Esophagus muscularis mucosa (tissue), 4 donors: ENCODE measurements at places on chromosomes 4 and X.

GRCh38 chr4:77818602-77819403 lies at the start of gene CNOT6L:
CNOT6L (minus strand) TSS chr4:77819368; CDS start chr4:77819308, 60 bp downstream.
- DNase-seq: peak; percentile 95
- H3K36me3 ChIP-seq: no peaks in the 10 kb centered on the region
- peak within 1 kb of the TSS; percentile 96 for H3K4me3 ChIP-seq
- peaks cover 47% of the 10 kb centered on the region for H3K4me1 ChIP-seq
- no peaks in the 10 kb centered on the region for H3K27me3 ChIP-seq

DNA sequence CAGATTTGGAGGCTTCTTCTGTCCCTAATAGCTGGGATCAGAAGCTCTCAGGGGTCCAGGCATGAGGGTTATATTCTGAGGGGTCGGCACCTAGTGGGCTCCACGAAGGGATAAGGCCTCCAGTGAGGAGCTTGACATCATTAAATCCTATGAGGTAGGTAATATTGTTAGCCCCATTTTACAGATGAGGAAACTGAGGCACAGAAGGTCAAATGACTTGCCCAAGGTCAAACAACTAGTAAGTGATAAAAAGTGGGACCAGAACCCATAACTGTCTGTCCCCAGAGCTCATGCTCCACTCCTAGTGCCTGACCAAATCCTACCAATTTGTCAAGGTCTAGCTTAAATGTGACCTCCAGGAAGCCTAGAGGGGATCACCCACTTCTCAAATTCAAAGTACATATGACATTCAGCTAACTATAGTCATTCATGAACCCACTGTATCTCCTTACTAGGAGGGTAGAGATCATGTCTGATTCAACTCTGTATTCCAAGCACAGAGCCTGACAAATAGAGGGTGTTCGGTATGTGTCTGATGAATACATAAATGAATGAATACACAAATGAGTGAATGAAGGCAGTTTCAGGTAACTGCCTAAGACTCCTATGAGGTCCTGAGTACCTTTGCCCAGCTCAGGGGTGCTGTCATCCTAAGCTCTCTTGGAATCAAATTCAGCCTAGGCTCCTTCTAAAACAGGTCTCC lies 43.3 kb downstream of the SMC1A start:
- no peak for DNase-seq
- no peaks in the 10 kb centered on the region for H3K4me1 ChIP-seq
- no peaks in the 10 kb centered on the region for H3K27me3 ChIP-seq
- H3K27ac ChIP-seq: no peak overlapping the region
- no peak overlapping the region for H3K4me3 ChIP-seq

GRCh38 chr4:132275583-132276121 lies 873.4 kb upstream of the PCDH10 start:
- no peaks in the 10 kb centered on the region for H3K27me3 ChIP-seq
- no peak overlapping the region for H3K27ac ChIP-seq
- H3K36me3 ChIP-seq: no peaks in the 10 kb centered on the region

DNA sequence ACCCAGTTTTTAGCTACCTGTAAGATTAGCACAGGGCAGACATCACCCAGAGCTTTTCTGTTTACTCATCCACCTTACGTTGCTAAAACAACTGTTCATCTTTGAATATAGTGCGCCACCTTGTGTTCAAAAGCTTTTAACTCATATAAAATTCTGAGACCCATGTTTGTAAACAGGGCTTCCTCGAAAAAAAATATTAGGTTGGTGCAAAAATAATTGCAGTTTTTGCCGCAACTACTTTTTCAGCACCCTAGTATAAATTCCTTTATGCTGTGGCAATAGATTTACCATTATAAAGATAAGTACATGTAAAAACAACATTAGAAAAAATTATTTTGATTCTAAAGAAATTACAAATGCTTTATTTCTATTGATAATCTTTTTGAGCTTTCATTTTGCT lies 147.9 kb downstream of the LRBA start:
- H3K4me1 ChIP-seq: no peaks in the 10 kb centered on the region
- no peaks in the 10 kb centered on the region for H3K36me3 ChIP-seq
- DNase-seq: no peak

GRCh38 chr4:147960971-147961370 lies 229.1 kb downstream of the ARHGAP10 start:
- no peak for DNase-seq
- no peak overlapping the region for H3K4me3 ChIP-seq
- no peak overlapping the region for H3K27ac ChIP-seq
- peaks cover 56% of the 10 kb centered on the region for H3K4me1 ChIP-seq

- H3K4me1 ChIP-seq: no peaks in the 10 kb centered on the region
- H3K4me3 ChIP-seq: no peak overlapping the region
- H3K27ac ChIP-seq: no peak overlapping the region
- H3K27me3 ChIP-seq: no peaks in the 10 kb centered on the region
- DNase-seq: no peak
Measured at GRCh38 chr4:25536564-25537320, 118.9 kb upstream of the SLC34A2 start.

DNA sequence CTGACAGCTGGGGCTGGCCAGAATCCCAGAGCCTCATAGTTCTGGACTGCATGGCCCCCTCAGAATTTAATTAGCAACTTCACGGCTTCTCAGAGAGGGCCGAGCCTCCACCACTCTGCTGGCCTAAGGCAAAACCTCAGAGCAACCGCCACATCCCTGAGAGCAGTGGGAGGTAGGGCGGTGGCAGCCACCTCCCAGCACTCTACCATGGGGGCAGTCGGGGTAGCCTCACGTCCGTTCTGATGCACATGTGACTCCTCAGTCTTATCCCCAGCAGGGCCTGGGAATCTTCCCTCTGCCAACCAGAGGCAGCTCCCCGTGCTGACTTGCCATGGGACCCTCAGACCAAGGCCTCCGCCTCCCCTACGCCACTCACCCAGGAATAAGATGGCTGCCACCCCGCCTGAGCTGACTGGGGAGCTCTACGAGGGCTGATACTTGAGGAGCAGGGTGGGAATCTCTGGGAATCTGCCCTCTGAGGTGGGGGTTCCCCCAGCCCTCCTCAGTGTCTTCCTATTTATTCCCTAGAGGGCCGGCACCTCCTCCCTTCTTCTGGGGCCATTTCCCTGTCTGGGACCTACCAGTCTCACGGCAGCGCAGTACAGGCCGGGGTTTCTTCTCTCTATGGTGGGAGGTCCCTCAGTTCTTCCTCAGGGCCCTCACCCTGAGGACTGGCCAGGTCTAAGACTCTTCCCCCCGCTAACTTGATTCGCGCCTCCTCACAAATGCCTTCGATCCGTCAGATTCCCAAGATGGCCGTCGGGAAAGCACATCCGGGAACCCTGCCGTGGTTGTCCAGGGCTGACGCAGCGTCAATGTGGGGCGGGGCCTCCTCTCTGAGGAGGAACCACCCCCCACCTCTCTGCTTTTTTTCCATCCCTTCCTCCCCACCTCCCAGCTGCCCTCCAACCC lies at the start of gene MAGEC2:
MAGEC2 (minus strand) TSS at position 769 of the 912 bp plus-strand sequence. CDS start 1,303 bp downstream, outside the sequence.
- H3K27me3 ChIP-seq: no peaks in the 10 kb centered on the region
- H3K4me1 ChIP-seq: no peaks in the 10 kb centered on the region
- H3K27ac ChIP-seq: no peak within 1 kb of the TSS
- no peak within 1 kb of the TSS for H3K4me3 ChIP-seq

GRCh38 chr4:184012937-184013336 lies 107.8 kb downstream of the STOX2 start:
- peaks cover 20% of the 10 kb centered on the region for H3K36me3 ChIP-seq
- no peaks in the 10 kb centered on the region for H3K27me3 ChIP-seq
- DNase-seq: no peak
- no peak overlapping the region for H3K4me3 ChIP-seq

- no peak overlapping the region for H3K27ac ChIP-seq
- H3K27me3 ChIP-seq: no peaks in the 10 kb centered on the region
- no peak overlapping the region for H3K4me3 ChIP-seq
- H3K4me1 ChIP-seq: no peaks in the 10 kb centered on the region
- no peaks in the 10 kb centered on the region for H3K36me3 ChIP-seq
- DNase-seq: no peak
Measured at GRCh38 chr4:151039733-151040132, 24.6 kb upstream of the LRBA start.

DNA sequence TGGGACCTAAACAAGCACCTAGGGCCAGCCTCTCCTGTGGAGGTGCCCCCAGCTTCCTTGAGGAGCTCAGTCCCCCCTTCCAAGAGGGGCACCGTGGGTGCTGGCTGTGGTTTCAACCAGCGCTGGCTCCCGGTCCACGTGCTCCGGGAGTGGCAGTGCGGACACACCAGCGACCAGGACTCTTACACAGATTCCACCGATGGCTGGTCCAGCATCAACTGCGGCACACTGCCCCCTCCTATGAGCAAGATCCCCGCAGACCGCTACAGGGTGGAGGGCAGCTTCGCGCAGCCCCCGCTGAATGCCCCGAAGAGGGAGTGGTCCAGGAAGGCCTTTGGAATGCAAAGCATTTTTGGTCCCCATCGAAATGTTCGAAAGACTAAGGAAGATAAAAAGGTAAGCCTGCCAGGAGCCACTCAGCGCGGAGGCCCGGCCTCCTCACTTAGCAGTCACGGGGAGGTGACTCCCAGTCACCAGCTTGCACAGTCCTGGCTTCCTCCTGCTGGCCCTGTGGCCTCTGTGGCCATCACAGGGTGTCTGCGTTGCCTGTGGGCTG lies 24.9 kb downstream of the RGS12 start:
- peaks cover 20% of the 10 kb centered on the region for H3K4me1 ChIP-seq
- no peaks in the 10 kb centered on the region for H3K36me3 ChIP-seq
- H3K27ac ChIP-seq: no peak overlapping the region
- H3K4me3 ChIP-seq: no peak overlapping the region
- DNase-seq: no peak

GRCh38 chrX:104376937-104377336 lies 122.2 kb upstream of the ESX1 start:
- H3K36me3 ChIP-seq: no peaks in the 10 kb centered on the region
- no peak overlapping the region for H3K4me3 ChIP-seq

GRCh38 chr4:163003979-163004378 lies 162.7 kb downstream of the NAF1 start:
- no peak overlapping the region for H3K27ac ChIP-seq
- no peaks in the 10 kb centered on the region for H3K4me1 ChIP-seq
- no peaks in the 10 kb centered on the region for H3K27me3 ChIP-seq

- H3K27me3 ChIP-seq: no peaks in the 10 kb centered on the region
- H3K4me1 ChIP-seq: no peaks in the 10 kb centered on the region
- DNase-seq: no peak
- H3K27ac ChIP-seq: no peak overlapping the region
- no peak overlapping the region for H3K4me3 ChIP-seq
Measured at GRCh38 chr4:70364002-70364401, 3.4 kb downstream of the SMR3A start.

DNA sequence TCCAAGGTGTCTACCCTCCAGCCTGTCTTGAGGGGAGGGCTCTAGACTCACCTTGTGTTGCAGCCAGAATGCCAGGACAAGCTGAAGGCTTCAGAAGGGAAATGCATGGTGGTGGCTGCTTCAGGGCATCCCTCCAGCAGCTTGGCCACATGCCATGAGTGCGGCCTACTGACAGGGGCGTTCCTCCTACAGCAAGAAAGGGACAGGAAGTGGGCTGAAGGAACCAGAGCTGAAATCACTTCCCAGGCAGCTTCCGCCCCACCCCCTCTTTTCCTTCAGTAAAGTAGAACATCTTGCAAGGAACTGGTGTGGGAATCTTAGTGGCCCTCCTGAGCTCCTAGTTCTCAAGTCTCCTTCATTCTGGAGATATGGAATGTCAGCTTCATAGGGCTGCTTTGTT lies 167.5 kb upstream of the DGKK start:
- no peak overlapping the region for H3K4me3 ChIP-seq
- no peaks in the 10 kb centered on the region for H3K36me3 ChIP-seq
- H3K27me3 ChIP-seq: no peaks in the 10 kb centered on the region
- no peak overlapping the region for H3K27ac ChIP-seq
- no peak for DNase-seq

GRCh38 chr4:72935462-72935861 lies 134.1 kb downstream of the COX18 start:
- no peak overlapping the region for H3K27ac ChIP-seq
- no peaks in the 10 kb centered on the region for H3K27me3 ChIP-seq
- no peak for DNase-seq
- no peaks in the 10 kb centered on the region for H3K36me3 ChIP-seq
- H3K4me3 ChIP-seq: no peak overlapping the region
- H3K4me1 ChIP-seq: no peaks in the 10 kb centered on the region

- no peaks in the 10 kb centered on the region for H3K36me3 ChIP-seq
- H3K4me1 ChIP-seq: no peaks in the 10 kb centered on the region
- H3K27ac ChIP-seq: no peak overlapping the region
- no peak for DNase-seq
Measured at GRCh38 chr4:10721616-10722015, 37.0 kb upstream of the CLNK start.

- no peaks in the 10 kb centered on the region for H3K36me3 ChIP-seq
- H3K27ac ChIP-seq: peak overlapping the region; percentile 68
- H3K27me3 ChIP-seq: no peaks in the 10 kb centered on the region
- H3K4me3 ChIP-seq: no peak overlapping the region
- DNase-seq: no peak
Measured at GRCh38 chr4:126899331-126899801, 733.4 kb upstream of the INTU start.

DNA sequence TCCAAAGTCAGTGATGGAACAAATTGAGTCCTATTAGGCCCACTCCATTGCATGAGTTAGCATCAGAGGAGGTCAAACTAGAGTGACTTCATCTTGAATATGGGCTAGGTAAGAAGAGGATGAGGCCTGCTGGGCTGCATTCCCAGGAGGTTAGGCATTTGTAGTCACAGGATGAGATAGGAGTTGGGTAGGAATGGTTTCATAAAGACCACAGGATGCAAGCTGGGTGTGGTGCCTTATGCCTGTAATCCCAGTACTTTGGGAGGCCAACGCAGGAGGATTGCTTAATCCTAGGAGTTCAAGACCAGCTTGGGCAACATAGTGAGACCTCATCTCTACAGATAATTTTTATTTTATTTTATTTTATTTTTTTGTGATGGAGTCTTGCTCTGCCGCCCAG lies 26.8 kb downstream of the PDGFRA start:
- no peak overlapping the region for H3K27ac ChIP-seq
- H3K4me3 ChIP-seq: no peak overlapping the region
- DNase-seq: peak; percentile 89
- no peaks in the 10 kb centered on the region for H3K4me1 ChIP-seq
- no peaks in the 10 kb centered on the region for H3K27me3 ChIP-seq

DNA sequence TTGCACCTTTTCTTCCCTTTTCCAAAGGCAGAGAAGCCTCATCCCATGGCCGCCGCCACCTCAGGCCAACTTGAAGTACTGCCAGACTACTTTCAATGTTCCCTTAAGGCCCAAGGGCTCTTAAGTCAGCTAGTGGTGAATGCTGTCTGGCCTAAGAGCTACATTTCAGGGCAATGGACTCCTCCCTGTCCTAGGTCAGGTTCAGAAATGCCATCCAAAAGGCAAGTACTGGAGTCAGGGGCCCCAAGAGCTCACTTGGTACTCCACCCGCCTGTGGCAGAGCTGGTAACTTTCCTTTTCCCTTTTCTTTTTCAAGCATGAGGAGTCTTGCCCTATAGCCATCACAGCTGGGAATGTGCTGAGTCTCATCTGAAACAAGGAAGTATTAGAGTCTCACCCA lies 327.1 kb downstream of the NAP1L3 start:
- H3K36me3 ChIP-seq: no peaks in the 10 kb centered on the region
- H3K4me1 ChIP-seq: no peaks in the 10 kb centered on the region
- DNase-seq: no peak
- H3K27ac ChIP-seq: no peak overlapping the region
- no peak overlapping the region for H3K4me3 ChIP-seq

- no peak overlapping the region for H3K27ac ChIP-seq
- H3K4me3 ChIP-seq: no peak overlapping the region
- H3K27me3 ChIP-seq: no peaks in the 10 kb centered on the region
- peaks cover 20% of the 10 kb centered on the region for H3K4me1 ChIP-seq
- peaks cover 4% of the 10 kb centered on the region for H3K36me3 ChIP-seq
- DNase-seq: peak; percentile 82
Measured at GRCh38 chrX:69158166-69158980, 6.9 kb downstream of the PJA1 start.
